ENCODE measurements at places on chromosomes 12 and 14. TPM values are rescaled to one million over a fixed set of nuclear protein-coding genes. Genes with fewer than 3 reads are reported as not detected.

Gene GPR68
- 17.4 TPM for total RNA-seq

GRCh38 chr12:117440384-117440783 lies 79.0 kb upstream of the NOS1 start:
- DNase-seq = no peak

Gene NEDD1
- 35.6 TPM for total RNA-seq

- no peak for DNase-seq
Measured at GRCh38 chr12:56374726-56375597, 12.3 kb upstream of the APOF start.

DNA sequence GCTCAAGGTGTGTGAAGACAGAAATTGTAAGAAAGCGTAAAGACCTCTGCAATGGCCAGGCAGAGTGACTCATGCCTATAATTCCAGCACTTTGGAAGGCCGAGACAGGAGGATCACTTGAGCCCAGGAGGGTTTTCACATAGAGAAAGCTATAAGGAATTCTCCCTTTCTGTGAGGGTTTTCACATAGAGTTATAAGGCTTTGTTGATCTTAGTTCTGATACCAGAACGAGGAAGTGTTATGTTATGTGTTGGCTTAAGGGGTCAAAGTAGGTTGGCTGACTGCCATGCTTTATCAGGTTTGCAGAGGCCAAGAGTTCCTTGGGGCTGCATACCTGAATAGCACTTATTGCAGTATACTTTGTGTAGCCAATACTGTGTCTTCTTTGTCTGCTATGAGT lies 139.1 kb downstream of the ERC1 start:
- no peak for DNase-seq

DNA sequence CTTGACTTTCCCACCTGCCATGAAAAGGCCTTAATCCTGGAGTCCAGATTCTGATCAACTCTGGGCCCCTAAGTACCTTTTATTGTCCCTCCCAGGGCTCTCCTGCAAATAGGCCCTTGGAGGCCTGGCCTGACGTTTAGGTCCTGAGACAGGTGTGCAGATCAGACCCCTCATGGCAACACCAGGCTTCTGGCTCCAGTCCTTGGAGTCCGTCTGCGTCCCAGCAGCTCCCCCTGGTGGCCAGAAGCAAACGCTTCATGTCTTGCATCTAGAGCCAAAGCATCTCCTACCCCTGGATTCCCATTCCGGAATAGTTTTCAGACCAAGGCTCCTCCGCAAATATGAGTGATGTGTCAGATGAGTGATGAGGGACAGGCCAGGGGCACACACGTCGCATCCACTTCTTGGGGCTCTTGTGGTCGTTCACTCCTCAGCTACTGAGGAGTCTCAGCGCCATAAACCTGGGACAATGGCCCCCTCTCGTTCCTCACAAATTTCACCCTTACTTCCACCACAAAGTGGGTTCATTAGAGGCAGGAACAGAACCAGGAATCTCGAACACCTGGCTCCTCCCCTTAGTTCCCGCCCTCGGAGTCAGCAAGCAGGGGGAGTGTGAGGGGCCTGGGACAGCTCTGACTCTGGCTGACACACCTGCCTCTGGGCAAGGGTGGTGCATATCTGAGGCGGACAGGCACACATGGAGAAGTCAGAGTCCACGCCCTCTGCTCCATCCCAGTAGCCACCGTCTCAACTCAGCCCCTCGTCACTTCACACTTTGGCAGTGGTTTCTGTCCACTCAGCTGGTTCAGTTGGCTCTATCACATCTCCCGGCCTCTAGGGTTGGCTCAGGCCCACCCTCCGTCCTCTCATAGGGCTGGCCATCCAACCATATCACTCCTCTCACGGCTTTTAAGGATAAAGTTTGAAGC lies 77.9 kb upstream of the PWP1 start:
- peak; percentile 83 for DNase-seq

GRCh38 chr14:94385553-94386057 lies 2.8 kb downstream of the SERPINA1 start:
- DNase-seq = no peak

DNA sequence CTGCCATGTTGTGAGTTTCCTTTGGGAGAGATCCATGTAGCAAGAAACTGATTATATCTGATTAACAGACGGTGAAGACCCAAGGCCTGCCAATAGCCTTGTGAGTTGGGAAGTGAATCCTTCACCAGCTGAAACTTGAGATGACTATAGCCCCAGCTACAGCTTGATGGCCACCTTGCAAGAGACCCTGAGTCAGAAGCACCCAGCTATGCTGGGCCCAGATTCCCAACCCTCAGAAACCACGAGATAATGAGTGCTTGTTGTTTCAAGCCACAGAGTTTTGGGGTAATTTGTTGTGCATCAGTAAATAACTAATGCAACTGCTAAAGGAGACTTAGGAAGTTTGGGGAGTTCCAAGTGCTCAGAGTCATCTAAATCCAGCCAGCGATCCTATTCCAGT lies 80.3 kb downstream of the AVPR1A start:
- no peak for DNase-seq

Gene TAS2R13
- 1.2 TPM for total RNA-seq

DNA sequence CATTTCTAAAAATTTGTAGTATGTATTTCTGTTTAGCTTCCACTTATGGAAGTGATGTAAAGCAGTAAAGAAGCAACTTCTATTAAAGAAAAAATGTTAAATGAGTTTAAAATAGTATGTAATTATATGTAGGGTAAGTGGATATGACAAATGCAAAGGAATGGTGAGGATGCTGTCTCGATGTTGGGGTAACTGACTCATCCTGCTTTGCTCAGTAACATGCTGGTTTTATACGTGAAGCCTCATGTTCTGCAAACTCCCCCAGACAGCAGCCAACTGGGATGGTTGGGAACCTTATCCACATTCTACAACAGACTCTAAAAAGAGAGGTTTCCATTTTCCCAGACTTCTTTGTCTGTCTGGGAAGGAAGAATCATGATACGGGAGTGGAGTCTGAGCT lies 1006.4 kb upstream of the TMEM132C start:
- DNase-seq = no peak

Gene ASIC1
- not detected for total RNA-seq

- DNase-seq = no peak
Measured at GRCh38 chr12:116813271-116814041, 67.8 kb downstream of the HRK start.

GRCh38 chr14:104230119-104230815 lies 91.9 kb downstream of the KIF26A start:
- DNase-seq = no peak

DNA sequence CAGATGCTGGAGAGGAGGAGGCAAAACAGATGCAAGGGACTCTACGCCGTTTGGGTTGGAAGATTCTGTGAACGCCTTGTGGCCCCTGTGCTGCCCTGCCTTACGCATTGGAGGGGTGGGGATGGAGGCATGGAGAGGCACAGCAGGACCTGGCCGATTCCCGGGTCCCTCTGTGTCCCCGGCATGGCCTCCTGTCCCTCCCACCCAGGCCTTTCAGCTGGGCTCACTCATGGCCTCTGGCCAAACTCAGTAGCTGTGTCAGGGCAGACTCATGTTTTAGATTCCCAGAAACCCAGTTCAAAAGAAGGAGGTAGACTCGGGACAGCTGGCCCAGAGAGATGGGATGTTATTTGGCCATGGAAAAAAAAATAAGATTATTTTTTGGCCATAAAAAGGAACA lies 40.1 kb downstream of the TESC start:
- DNase-seq = no peak

GRCh38 chr14:95769976-95770375 lies 56.1 kb upstream of the TCL1A start:
- DNase-seq = no peak

Gene BIN2
- total RNA-seq = 115 TPM

- no peak for DNase-seq
Measured at GRCh38 chr12:120588948-120589930, 8.0 kb upstream of the POP5 start.

- no peak for DNase-seq
Measured at GRCh38 chr14:76086636-76087035, 65.1 kb upstream of the GPATCH2L start.

DNA sequence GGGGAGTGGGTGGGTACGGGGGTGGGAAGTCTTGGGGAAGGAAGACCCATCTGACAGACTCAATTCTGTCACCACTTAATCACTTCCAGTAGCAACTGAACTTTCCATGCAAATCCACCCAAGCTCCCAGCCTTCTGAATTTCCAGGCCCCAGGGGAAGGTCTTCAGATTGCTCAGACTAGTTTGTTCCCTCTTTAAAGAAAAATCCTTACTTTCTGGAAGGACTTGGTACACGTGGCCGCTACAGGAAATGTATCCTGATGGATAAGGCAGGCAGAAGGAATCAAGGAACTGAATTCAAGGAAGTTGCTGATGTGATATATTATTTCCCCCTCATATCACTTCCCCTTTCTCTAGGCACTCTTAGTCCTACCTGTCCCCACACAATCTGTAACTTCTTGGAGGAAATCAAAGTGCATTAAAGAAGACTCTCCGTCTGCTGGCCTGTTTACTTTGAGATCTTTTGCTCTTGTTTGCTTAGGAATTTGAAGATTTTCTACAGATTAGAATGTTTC lies 6.4 kb downstream of the NFKBIA start:
- DNase-seq = no peak

Gene GLI1
- 0.61 TPM for total RNA-seq

DNA sequence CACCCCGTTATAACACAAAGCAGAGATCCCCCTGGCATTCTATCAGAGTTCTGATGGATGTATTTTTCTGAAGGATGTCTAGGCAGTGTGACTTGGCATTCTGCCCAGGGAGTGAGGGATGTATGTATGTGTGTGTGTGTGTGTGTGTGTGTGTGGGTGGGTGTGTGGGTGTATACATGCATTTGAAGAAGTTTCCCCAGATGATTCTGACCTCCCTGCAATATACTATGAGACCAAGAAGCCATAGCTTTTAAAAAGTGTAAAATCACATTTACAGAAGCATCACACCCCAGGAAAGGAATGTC lies 59.7 kb upstream of the NAP1L1 start:
- no peak for DNase-seq

GRCh38 chr14:99732436-99733210 lies 48.5 kb downstream of the CYP46A1 start:
- DNase-seq = peak; percentile 44

- peak; percentile 49 for DNase-seq
Measured at GRCh38 chr14:100606687-100607610, 19.7 kb upstream of the BEGAIN start.

GRCh38 chr12:98735821-98736220 lies 90.7 kb downstream of the APAF1 start:
- no peak for DNase-seq

DNA sequence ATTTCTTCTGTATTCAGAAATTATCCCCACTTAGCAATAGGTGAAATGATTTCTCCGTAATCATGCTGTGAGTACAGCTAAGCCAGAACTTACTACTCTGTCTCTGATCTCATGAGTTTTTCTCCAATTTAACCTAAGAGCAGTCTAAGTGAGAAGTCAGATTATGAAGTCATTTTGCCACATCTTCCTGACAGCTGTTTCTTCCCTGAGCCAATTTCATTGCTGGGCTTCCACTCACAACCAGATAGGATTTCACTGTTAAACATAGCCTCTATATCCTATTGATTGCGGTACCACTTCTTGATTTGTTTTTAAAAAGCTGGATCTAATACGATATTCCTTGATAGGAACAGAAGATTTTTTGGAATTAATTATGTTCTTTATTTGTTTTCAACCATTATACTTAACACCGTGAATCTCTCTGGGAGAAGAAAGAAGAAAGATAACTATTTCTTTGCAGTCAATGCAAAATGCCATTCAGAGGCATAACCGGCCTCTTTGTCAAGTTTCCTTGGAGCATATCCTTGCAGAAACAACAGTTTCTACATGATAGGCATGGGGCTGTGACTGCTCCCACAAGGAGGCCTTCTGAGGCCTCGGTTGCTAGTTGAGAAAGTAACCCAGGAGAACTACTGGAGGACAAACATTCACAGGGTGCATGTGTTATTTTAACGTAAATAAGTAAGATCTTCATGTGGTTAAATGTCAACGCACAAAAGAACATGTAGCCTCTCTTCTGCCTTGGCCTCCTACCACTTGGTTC lies 212.2 kb downstream of the NPAS3 start:
- no peak for DNase-seq

DNA sequence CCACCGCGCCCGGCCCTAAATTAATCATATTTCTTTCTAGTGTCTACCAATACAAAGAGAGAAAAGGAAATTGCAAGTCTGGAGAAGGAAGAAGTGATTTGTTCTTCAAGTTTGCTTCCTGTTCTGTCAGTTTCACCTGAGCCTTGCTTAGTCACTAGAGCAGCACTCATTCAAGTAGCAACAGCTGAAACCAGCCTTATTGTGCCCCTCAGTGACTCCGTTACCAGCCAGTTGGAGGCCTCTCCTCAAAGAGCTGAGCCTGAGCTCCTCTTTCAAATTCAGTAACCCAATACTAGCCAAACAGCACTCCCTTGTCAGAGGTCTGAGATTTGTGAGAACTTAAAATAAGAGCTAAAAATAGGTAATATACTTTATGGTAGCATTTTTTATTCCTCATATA lies 17.4 kb downstream of the PAWR start:
- no peak for DNase-seq

Gene RHEBL1
- 21.9 TPM for total RNA-seq

GRCh38 chr12:129903092-129903945 lies 506 bp downstream of the TMEM132D start:
- DNase-seq = no peak

Gene PCNX1
- total RNA-seq = 156 TPM

DNA sequence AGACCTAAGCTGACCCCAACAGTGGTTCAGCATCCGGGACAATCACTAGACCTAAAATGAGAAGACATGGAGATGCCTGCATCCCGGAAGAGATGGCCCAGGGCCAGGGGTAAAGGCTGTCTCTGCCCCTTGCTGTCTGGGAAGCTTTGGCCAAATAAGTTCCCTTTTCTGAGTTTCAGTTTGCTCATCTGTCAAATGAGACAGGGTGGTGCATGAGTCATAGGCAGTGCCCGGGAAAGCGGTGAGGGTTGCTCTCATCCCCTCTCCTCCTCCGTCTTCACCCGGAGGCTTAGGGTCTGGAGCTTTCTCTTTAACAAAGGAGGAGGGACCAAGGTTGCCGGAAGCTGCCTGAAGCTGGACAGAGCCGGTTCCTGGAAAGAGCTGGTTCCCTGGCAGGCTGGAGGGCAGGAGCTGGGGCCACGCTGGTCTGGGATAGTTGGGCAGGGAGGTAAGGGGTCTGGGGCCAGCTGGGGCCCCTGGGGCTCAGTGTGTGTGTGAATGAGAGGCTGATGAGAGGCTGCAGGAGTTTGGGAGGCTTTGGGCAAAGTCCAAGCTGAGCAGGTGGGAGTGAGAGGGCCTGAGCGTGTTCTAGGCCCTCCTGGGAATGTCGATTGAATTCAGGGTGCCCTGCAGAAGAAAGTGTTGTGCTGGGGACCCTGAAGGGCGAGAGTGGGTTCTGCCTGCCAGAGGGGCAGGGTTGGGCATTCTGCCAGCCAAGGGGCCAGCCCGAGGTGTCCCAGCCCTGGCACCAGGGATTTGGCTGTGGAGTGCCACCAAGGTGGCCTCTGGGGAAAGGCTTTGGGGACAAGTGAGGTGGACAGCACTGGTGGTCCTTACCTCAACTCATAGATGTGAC lies at the start of gene SDSL:
Gene SDSL, plus strand, starts transcription at position 351 of the 856 bp plus-strand sequence. CDS start 5,603 bp downstream, outside the sequence.
- no peak for DNase-seq

Gene TMTC2
- 2.5 TPM for total RNA-seq

DNA sequence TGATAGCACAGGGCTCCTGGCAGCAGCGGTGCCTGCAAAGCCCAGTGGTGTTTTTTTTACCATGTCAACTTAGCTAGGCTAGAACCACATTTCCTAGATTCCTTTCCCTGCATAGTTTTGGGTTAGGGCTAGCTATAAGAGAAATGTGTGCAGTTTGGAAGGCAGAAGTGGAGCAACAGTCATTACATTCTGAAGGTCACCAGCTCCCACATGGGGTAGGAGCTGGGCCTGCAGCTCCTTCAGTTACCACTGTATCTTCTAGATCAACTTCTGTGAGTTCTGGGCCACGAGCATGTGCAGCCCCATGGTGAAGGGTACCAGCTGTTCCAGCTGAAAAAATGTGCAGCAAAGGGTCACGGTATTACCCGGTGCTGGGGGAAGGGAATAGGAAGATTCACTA lies 2.3 kb upstream of the SLC25A3 start:
- DNase-seq = no peak

Gene RNASE4
- 1.2 TPM for total RNA-seq

Data from natural killer cell treated with Interleukin-12 subunit alpha and Interleukin-12 subunit beta and Interleukin-15 and Interleukin-18, amount 100 ng/mL, for 72 hours (primary cell).